ENCODE measurements at places on chromosomes 11 and 22.

DNA sequence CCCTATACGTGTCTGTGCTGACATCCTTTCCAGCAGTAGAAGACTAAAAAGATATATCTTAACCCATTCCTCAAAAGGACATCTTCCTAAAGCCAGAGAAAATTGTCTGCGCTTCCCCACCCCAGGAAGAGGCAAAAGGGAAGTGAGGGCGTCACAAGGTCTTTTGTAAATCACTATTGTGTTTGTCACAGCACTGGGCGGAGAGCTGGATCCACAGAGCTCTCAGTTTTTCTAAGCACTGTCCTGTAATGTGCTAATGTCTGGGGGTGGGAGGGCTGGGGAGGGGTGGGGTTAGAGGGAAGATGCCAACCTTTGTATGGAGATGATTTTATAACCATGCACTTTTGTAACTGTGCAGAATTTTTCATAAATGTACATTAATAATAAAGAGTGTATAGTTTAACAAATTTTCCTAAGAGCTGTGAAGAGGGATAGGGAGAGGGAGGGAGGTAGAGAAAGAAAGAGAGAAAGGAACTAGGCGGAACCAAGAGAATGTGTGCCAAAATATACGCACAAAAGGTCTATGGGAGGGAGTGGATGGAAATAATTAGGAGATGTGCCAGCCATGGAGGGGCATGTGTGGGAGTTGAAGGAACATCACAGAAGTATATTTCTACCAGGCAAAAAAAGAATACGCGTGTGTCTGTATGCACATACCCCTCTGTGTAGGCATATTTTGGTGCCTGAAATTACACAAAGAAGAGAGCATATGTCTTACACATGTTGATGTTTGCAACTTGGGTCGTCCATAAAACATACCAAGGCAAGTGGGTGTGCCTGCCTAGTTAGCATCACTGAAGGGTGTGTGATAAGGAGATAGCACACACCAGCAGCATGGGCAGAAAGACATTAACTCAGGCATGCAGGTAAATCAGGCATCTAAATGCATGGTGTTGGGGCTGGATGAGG is 9.8 kb downstream of the LRRC55 start:
- DNase-seq: no peak

DNA sequence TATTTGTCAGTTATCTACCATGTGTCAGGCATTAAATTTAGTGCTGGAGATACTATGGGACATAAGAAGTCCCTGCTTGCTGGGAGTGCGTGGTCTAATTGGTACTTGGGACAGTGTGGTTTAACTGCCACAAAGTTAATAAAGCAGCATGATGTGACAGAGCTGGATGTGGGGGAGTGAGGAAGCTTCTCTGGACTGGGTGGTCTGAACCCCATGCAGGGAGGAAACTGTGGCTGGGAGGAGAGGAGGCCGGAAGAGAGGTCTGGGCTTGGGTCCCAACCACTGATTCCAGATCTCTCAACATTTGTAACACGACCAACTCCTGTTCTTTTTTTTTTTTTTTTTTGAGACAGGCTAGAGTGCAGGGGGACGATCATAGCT is 37.1 kb downstream of the ST3GAL4 start:
- no peak for DNase-seq

DNA sequence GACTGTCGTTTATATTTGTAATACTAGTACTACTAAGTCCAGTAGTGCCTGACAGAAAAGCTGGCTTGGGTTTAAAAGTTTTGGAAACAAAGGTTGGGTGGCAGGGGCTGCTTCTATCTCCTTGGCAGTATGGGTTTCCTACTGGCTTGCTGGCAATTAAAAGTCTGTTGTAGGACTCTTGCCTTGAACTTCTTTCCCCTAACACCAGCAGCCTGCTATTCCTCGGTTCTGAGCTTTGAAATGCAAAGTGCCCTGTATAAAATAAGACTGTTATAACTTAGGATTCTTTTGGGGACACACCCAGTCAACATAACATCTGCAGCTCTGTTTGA is 1.3 kb downstream of the RNF169 start:
- DNase-seq: no peak

GRCh38 chr11:6646071-6646470 is 9.5 kb downstream of the DCHS1 start:
- no peak for DNase-seq

DNA sequence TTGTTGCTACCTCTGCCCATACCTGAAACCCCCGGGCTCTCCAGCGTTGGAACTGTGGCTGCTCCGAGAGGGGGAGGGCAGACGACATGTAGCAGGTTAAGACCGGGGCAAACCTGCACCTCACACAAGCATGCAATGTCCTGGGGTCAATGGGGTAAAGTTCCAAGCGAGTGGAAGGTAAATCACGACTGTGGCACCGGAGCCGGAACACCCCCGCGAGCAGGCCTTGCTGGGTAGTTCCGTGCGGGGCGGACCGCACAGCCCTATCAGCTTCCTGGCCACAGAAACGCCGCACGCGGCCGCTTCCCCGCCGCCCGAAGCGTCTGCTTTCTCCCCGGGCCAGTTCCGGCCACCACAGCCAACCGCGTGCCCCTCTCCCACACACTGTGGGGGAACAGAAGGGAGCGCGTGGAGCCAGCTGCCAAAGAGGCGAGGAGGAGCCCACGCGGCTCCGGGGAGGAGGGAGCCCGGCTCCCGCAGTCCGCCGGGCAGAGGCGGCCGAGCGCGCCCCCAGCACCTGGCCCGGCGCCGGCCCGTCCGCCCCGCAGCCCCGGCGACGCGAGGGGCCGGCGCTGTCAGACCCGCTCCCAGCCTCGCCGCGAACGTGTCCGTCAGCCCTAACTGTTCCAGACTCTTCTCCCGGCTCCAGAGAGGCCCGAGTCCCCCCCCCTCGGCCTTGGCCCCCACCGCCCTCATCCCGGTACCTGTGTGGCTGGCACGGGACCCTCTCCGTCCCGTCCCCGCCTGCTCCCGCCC is 1.6 kb downstream of the SPTBN2 start:
- DNase-seq: no peak

- DNase-seq: no peak
These were observed 1.3 kb downstream of the APOBEC3G start for GRCh38 chr22:39078329-39078728.

- no peak for DNase-seq
These were observed 30.3 kb downstream of the DKK3 start for GRCh38 chr11:11978098-11978637.

DNA sequence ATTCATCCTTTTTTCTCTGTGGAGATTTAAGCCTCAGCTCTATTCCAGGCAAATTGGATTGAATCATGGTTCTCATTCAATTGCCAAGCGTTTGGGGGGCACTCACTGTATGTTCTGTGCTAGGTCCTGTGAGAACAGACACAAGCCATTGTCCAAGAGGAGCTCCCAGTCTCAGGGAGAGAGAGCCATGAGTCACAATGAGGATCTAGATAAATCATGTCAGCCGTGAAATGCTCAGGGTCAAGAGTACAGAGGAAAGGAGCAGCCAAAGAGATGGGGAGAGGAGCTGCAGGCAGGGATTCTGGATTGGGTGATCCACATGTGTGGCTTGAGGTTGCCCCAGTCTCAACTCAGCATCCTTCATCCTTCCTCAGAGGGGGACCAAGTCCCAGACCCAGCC is 93.6 kb downstream of the FEZ1 start:
- no peak for DNase-seq

GRCh38 chr22:37559901-37560607 is at the start of gene CDC42EP1:
TSS of gene CDC42EP1 (plus strand) at chr22:37560480. CDS start at chr22:37566350, 5,870 bp downstream.
- no peak for DNase-seq

DNA sequence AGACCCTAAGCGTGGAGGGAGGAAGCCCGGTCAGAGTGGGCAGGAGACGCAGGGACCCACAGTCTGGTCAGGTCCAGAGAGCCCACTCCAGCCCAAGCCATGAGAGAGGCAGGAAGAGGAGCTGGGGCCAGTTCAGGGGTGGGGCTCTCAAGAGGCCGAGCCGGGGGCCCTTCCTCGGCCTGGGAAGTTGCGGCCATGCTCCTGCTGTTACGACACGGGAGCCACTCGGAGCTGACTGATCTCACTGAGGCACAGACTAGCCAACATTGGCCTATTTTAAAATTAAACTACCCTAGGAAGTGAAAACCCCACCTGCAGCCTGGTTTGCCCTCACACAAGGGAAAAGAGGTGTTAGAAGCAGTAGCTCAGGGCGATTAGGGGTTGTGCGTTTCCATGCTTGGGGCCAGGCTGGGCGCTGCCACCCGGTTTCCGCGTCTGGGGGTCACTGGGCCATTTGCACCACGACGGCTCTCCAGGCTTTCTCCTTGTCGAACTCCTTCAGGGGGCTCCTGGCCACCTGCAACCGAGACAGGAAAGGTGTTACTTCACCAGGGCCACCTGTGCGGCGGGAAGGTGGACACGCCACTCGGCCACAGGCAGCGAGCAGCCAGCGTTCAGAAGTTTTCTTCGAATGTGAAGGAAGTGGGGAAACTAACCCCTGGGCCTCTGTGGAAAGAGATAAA is 3.2 kb upstream of the TTLL8 start:
- DNase-seq: no peak

- no peak for DNase-seq
These were observed 101.2 kb downstream of the TRPC6 start for GRCh38 chr11:101482556-101483124.

DNA sequence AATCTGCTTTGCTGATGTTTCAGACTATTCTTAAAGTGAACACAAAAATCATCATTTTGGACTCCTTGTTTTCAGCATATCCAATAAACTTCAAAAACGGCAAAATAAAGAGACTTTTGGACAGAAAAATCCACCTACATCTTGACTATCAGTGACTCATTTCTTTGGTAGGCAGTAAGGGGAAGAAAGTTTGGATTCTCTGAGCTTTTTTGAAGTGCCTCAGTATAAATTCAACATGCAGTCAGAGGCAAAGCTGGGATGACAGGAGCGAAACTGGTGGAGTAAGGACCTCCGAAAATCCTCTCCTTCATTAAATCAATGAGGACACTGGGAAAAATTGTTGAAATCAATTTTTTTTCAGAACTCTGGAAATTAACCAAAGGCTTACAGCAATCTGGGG is 29.7 kb downstream of the EFCAB6 start:
- no peak for DNase-seq

- DNase-seq: peak; percentile 9
These were observed 657 bp upstream of the MAPK8IP2 start for GRCh38 chr22:50599816-50600455.

DNA sequence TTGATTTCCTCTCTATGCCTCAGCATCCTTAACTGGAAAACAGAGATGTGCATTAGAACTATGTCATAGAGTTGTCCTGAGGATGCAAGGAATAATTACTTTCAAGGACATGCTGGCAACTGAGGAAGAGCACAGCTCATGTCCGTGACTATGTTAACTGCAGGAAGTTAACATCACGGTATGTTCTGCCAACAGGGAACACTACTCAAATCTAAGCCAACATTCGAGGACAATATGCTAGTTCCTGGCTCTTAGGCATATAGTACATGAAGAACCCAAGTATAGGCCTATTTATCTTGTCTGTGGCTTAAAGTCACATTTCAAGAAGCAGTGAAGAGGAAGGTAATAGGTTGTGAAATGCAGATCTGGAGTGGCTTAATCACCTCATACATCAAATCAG is 1032.6 kb downstream of the OPCML start:
- no peak for DNase-seq

GRCh38 chr11:66562907-66563583 is 5.4 kb downstream of the CTSF start:
- no peak for DNase-seq

DNA sequence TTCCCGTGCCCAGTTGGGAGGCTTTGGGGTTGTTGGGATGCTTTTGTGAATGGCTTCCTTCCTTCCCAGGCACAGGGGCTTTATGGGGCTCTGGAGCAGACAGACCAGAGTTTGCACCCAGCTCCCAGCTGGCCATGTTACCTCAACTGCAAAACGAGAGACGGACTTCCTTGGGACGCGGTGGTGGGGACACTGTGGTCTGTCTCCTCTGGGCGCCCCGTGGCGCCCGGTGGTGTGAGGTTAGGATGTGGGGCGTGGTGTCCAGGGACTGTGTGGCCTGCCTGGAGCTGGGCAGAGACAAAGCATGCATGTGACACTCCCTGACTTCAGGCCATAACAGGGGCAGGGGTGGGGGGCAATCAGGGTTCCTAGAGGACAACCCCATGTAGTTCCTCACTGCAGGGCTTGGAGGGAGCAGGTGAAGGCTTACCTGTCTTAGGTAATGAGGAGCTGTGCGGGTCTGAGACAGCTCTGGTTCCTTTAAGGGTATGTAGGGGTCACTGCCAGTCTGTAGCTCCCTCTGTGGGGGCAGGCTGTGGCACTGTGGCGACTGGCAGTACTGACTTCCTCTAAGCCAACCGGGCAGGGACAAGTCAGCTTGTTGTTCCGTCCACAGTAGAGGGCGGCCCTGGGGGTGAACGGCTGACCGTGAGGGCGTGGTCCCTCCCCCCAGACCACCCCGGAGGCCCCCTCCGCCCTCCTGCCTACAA is 14.4 kb downstream of the KCNQ1 start:
- no peak for DNase-seq

- no peak for DNase-seq
These were observed 78.5 kb upstream of the NCAM1 start for GRCh38 chr11:112882494-112883381.

DNA sequence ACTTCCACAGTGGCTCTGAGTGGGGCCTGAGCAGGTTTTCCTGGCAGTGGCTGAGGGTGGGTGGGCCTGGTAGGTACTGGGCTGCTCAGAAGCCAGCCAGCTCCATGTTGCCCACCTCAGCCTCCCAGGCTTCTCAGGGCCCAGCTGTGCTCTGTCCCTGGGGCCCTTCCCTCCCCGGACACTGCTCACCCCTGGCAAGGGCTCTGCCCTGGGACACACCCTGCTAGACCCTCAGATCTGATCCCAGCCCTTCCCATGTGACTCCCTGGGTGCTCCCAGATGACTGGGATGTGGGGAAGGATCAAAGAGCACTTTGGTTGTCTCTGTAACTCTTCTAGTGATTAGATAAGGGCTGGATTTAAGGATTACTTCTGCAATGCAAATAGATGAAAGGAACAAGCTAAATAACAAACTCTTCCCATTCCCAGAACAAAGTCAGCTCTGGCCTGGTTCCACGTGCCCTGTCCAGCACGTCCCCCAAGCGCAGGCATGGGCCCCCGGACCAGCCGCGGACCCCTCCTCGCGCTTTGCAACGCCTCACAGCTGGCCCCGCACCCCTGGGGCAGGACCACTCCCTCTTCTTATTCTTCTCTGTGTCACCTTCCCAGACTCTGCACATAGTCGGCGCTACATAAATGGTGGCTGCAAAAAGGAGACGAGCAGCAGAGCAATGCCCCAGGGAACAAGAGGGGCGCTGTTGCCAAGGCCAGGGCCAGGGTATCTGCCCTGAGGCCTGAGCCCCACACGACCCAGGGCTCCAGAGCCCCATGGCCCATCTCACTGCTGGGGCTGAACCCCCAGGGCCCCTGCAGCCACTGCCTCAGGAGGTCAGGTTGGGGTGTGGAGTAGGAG is 5.7 kb upstream of the KRTAP5-6 start:
- DNase-seq: peak; percentile 94

GRCh38 chr22:46024136-46024840 is 47.3 kb upstream of the WNT7B start:
- no peak for DNase-seq

DNA sequence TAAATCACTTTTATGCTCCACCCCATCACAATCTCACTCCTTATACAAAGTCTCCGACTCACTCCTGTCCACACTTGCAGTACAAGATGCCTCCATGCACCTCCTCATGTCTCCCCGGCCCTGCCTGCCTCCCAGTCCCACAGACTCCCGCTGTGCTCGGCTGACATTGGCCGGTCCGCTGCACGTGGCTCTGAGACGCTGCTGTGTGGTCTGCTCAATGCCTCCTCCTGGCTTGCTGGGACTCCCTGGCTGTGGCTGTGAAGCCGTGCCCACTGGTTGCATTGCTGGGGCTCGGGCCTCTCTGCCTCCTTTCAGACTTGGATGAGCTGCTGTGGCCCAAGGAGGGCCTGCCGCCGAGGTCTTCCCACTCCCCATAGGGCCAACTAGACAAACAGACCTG is 224.0 kb upstream of the B3GAT1 start:
- no peak for DNase-seq

GRCh38 chr22:33920197-33920540 is at the start of gene LARGE1:
TSS of gene LARGE1 (minus strand) at chr22:33920476.
- DNase-seq: peak; percentile 13

Data from HepG2 (cell line).